ENCODE measurements at places on chromosomes 3 and 15. TPM values are rescaled to one million over a fixed set of nuclear protein-coding genes. Genes with fewer than 3 reads are reported as not detected.

- no peak for DNase-seq
Observed at GRCh38 chr3:157127268-157127667, 32.7 kb downstream of the CCNL1 start.

DNA sequence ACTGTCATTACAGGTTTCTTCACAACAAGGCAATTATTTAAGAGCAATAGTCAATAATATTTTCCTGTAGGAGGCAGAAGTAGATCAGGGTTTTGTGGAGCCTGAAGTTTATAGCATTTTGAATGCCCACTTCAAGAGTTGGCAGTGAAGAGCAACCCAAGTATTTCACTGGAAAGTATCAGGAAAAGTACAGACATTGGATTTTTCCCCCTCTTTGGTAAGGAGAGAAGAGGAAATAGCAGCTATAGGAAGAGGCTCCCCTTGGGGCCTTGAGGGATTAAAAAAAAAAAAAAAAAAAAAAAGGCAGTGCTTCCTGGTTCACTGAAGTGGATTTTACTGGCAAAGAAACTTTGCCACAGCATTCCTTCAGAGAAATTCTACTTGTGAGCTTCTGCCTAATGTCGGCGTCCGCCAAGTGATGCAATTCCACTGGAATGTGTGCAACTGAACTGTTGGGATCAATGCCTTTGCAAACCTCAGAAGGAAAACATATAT lies 5.7 kb upstream of the CNTN6 start:
- DNase-seq: peak; percentile 57

The ASB14 gene
- 2.0 TPM for polyA plus RNA-seq

The AGBL1 gene
- 0.07 TPM for polyA plus RNA-seq

The MYO5C gene
- 37.5 TPM for polyA plus RNA-seq

- DNase-seq: no peak
Observed at GRCh38 chr3:31999907-32000439, 18.4 kb downstream of the ZNF860 start.

The CHCHD6 gene
- 20.7 TPM for polyA plus RNA-seq

The GABRR3 gene
- not detected for polyA plus RNA-seq

The DUOXA2 gene
- 0.14 TPM for polyA plus RNA-seq

The PIF1 gene
- 11.0 TPM for polyA plus RNA-seq

- no peak for DNase-seq
Observed at GRCh38 chr3:161171639-161172552, 49.2 kb upstream of the NMD3 start.

DNA sequence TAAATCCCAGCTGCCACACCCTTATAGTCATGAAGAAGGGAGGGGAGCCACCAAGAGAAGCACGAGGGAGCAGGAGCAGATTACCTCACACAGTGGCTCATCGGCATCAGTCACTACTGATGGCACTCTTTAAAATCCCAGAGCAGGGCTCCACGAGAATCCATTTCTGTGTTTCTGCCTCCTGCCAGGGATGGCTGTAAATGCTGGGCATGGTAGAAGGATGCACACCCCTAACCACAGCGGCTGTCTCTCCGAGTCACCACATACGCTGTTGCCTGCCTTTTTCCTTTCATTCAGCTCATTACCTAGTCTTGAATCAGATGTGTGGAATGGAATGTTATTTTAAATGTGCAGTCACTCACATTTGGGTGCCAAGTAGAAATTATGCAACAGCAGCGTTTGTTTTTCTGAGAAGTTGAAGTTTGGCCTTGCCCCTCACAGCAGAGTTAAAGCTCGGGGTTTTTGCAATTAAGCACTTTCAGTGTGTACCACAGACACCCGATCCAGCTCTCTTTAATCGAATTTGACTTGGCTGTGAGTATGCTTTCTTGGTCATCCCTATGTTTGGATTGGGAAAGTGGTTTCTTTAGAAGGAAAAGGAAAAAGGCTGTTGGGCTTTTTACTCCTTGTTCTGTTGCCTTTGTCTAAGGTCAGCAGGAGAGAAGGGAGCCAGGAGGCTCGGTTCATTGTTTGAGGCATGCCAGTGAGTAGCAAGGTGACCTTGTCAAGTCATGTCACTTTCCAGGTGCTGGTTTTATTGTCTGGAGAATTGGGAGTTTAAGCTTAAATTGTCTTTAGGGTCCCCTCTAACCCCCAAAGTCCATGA lies 284.2 kb upstream of the TPM1 start:
- DNase-seq: peak; percentile 82

The TAGLN3 gene
- 2.9 TPM for polyA plus RNA-seq

GRCh38 chr3:146163584-146163983 lies 2.6 kb upstream of the PLOD2 start:
- DNase-seq: no peak
